IMR-90 (cell line): ENCODE measurements at places on chromosomes 2 and 18.
A peak's percentile ranks its signal among the peaks of the same experiment; 100 is the strongest.

DNA sequence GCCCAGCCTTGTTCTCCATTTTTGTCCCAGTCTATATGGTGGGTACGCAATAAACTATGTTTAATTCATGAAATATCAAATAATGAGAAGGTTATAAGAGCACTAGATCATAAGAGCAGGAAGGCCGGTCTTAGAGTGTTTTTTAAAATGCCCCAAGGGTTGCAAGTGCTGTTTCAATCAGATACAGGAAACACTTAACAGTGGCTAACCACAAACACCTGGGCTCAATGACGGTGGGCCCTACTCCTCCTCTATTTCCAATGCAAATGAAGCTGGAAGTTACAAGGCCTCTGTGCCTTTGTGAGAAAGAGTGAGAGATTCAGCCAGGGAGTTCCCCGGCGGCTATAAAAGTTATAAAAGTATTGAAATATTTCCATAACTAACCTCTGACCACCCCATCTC is 18.9 kb upstream of the WDR33 start:
- no peak for DNase-seq

GRCh38 chr2:23636426-23636825 is 251.4 kb downstream of the KLHL29 start:
- peak; percentile 27 for DNase-seq

DNA sequence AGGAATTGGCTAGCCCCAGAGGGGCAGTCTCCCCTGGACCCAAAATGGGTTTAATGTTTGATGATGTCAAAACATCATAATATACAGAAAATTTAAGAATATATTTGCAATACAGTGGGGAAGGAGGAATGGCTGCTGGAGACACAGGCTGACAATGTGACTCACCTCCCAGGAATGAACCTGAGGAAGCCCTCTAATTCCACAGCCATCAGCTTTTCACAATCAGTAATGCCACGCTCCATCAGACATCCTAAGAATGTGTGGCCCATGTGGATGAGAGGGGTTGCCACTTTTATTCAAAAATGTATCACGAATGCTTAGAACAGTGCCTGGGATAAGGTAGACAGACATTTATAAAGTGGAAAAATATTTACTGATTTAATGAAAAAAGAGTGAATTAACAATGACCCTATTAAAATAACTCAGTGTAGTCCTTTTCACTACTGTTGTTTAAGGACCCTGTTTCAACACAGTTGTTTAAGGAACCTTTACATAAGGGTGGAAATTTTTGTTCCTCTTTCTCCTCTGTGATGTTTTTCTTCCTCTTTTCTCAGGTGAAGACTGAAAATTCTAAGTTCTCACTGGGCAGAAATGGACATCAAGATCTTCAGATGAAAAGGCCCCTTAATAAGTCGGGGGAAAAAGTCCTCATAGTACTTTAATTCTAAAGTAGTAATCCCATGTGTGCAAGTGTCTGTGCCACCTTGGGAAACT is 17.5 kb upstream of the TMEM163 start:
- DNase-seq: peak; percentile 50

- peak; percentile 37 for DNase-seq
Measured at GRCh38 chr2:111226876-111227700, 106.4 kb downstream of the BCL2L11 start.
